ENCODE measurements at places on chromosomes 6 and 20.

- DNase-seq = no peak
Measured at GRCh38 chr20:11843289-11843688, 74.4 kb upstream of the BTBD3 start.

- no peak for DNase-seq
Measured at GRCh38 chr20:57482148-57482547, 42.8 kb downstream of the CTCFL start.

- DNase-seq = no peak
Measured at GRCh38 chr6:50707652-50708300, 5.5 kb upstream of the TFAP2D start.

DNA sequence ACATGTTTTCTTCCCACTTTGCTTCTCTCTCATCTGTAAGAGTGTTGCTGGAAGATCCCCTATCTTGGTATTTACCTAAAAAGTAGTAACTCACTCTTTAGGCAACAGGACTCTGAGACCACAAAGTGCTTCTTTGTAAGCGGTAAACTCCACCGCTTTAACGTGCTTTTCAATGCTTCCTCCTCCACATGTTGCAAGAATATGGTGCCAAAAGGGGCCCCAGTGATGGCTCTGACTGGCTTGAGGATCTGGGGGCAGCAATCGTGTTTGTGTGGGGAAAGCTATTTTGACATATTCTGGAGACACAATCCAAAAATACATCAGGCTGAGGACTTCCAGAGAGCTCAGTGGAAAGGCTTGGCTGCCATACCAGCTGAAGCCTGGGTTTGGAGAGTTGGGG, 12.4 kb upstream of the CPNE5 start:
- DNase-seq = no peak

- DNase-seq = no peak
Measured at GRCh38 chr6:148491638-148492251, 149.1 kb downstream of the SASH1 start.

DNA sequence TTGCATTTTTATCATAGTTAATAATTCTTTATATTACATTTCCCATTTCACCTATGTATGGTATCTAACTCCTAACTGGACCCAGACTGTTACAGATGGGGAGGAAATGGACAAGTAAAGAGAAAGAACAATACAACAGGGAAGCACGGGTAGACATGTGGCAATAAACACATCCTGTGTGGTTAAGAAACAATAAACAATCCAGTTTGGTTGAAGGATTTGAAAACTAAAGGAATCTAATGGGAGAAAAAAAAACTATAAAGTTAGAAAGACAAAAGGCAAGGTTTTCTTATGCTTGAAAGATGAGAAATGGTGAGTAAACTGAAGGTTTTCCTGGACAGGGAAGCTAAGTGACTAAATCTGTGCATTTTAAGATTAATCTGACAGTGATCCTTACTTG, 34.9 kb upstream of the ALDH8A1 start:
- DNase-seq = no peak

DNA sequence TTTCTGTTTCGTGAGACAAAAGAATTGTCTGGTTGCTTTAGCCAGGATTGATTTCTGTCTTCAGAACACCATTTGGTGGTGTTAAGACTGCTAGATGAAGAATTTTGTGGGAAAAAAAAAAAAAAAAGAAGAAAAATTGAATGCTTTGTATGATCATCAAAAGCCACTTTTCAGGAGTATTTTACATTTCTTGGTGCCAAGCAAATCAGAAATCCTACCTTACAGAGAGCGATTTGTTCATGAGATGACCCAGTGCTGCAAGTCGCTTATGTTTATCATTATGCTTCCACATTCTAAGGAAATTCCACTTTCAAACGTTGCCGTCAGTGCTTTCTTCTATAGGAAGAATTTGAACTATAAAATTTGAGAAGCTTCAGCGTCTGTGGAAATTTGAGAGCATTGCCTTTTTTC, 228.7 kb downstream of the BCKDHB start:
- no peak for DNase-seq

DNA sequence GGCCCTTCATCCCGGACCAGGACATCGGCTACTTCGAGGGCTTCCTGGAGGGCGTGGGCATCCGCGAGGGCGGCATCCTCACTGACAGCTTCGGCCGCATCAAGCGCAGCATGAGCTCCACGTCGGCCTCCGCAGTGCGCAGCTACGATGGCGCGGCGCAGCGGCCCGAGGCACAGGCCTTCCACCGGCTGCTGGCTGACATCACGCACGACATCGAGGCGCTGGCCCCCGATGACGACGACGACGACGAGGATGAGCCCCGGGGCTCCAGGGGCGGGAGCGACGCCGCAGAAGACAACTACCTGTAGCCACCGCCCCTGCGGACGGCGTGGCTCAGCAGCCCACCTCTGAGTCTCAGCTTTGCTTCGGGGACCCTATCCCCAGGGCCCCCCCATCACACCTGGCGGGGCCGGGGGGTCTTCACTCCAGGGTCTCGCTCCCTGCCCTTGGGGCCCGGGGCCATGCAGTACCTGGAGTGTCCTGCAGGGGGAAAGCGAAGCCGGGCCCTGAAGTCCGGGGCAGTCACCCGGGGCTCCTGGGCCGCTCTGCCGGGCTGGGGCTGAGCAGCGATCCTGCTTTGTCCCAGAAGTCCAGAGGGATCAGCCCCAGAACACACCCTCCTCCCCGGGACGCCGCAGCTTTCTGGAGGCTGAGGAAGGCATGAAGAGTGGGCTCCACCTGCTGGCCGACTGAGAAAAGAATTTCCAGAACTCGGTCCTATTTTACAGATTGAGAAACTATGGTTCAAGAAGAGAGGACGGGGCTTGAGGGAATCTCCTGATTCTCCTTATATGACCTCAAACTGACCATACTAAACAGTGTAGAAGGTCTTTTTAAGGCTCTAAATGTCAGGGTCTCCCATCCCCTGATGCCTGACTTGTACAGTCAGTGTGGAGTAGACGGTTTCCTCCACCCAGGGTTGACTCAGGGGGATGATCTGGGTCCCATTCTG, 20.8 kb upstream of the HCK start:
- peak; percentile 85 for DNase-seq

GRCh38 chr6:70415247-70415646, 1.9 kb downstream of the FAM135A start:
- DNase-seq = no peak

GRCh38 chr20:41833739-41834138, 215.6 kb upstream of the CHD6 start:
- no peak for DNase-seq

GRCh38 chr20:17326096-17326495, 99.3 kb downstream of the PCSK2 start:
- DNase-seq = no peak

GRCh38 chr6:50270415-50270814, 220.7 kb upstream of the DEFB112 start:
- no peak for DNase-seq

GRCh38 chr6:1063671-1064355, 248.1 kb upstream of the FOXQ1 start:
- DNase-seq = no peak

- no peak for DNase-seq
Measured at GRCh38 chr20:33304046-33304445, 21.0 kb downstream of the BPIFB1 start.

GRCh38 chr6:54718541-54719023, 128.0 kb upstream of the FAM83B start:
- DNase-seq = no peak

GRCh38 chr6:7523922-7524321, 17.5 kb upstream of the DSP start:
- DNase-seq = no peak

DNA sequence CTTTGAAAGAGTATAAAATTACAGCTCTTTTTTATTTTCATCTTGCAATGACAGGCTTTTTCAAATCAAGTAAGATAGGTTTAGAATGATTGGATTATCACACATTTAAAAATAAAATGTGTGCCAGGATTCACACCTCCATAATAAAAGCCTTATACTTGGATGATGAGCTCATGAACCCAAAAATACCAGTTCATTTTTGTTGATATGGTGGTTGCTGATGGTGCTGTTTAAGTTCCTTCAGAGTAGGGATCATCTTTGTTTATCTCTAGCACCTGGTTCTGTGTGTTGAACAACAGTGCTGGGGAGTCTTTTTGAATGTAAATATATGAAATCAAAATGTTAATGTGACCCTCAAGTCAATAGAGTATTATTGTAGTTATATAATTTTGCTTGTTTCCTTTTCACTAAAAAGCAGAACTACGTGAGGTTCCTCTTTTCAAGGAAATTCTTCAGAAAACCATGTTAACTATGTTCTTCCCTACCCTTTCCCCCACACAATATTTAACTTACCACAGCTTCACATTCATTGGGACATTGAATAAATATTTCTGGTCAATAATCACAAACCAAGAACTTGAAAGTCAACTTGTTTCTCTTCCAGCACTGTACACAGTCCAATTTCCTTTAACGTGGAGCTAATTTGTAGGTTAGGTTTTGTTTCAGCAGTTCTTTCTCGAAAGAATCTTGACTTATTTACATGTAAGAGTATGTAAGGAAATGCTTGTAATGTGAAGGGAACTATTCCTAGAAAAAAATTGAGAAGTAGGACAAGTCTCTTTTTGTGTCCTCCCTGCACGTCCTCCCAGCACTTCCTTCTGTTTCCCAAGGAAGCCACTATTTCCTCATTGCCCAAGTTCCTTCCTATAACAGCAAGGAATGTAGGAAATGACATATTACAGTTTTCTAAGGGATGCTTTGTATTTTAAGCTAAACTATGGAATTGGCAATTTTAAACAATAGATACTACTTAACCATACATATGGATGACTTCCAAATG, 945.9 kb upstream of the CITED2 start:
- DNase-seq = no peak

DNA sequence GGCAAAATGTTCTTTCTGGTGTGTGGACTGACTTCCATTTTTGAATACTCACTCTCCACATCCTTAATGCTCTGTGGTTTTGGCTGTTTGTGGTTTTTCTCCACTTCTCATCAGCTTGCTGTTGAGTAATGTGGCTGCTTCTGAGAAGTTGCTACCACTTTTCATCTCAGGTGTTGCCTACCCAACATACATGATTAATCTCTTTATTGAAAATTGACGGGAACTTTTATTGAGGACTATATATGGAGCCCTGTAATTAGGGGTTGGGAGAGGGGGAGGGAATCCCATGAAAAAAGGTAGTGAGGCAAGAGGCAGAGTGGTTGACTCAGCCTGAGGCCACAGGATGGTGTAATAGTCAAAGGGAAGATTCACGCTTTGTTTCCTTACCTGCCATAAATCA, 17.6 kb downstream of the IL22RA2 start:
- DNase-seq = no peak

GRCh38 chr20:1933465-1933870, 38.3 kb downstream of the SIRPA start:
- DNase-seq = peak; percentile 65

DNA sequence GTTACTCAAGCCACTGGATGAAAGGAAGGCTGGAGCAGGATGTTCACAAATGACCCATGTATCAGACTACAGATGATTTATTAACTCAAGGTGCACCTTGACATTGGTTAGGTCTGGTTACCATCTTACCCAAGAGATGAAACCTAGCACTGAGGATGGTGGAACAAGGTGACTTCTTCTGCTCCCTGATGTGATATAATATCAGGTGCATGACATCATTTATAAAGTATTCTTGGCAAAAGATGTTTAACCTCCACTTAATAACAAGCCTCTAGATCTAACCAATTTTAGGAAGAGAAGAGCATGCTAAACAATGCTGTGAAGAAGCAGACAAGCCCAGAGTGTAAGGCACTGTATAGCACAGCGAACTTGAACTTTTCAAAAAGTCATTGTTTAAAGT, 100.9 kb downstream of the FYN start:
- no peak for DNase-seq

DNA sequence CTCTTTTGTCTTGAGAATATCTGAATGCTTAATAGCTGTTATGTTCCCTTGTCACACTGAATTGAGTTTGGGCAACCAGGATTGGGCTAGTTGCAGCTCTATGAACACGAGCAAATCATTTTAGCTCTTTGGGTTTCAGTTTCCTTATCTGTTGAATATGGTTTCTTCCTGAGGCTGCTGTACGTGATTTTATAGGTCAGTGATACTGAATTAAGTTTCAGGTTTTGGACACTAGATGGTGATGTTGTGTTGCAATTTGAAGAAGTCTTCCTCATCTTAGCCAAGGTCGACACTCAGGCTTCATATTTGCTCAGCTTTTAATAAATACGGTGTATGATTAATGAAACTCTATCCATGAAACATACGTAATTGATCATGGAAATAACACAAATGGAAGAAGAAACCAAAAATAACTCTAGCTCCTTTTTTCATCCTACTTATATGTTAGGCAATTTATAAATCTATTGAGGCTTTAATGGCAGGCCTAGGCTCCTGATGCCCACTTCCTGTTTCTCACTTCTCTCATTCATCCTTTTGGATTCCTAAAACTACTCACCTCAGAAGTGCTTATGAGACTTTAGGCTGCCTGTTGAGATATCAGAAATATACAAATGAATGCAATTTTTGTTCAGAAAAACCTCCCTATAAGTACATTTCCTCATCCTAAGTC, 354.1 kb upstream of the MAP3K7 start:
- DNase-seq = no peak

DNA sequence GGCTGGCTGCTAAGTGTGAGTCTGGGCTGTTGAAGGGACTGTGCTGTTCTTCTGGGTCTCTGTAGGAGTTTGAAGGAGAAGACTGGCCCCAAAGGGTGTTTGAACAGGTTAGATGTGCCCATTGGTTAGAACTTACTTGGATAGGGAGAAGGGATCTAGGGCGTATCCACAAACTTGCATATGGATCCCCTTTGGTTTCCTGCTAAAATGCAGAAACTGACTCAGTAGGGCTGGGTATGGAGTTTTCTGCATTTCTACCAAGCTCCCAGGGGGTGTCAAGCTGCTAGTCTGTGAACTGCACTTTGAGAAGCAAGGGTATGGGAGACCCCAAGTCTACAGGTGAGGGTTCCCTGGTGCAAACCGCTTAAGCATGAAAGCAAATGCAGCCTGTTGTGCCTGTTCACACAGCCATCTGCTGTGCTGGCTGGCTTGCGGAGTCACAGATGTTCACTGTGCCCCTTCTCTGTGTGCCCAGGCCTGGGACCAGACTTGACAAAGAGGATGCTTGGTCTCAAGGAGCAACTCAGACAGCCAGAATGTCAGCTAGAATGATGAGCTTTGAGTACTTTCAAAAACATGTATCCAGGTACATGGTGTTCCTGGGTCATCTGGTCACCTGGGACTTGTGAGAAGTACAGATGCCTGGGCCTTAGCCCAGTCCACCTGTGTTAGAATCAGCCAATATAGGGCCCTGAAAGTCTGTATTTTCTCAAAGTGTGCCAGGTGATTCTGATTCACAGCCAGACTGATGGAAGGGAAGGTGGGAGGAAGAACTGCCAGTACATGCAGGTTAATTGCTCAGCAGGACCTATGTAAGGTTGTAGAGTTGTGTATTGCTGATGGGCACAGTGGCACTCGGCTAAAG, 7.4 kb downstream of the PPP1R16B start:
- no peak for DNase-seq

DNA sequence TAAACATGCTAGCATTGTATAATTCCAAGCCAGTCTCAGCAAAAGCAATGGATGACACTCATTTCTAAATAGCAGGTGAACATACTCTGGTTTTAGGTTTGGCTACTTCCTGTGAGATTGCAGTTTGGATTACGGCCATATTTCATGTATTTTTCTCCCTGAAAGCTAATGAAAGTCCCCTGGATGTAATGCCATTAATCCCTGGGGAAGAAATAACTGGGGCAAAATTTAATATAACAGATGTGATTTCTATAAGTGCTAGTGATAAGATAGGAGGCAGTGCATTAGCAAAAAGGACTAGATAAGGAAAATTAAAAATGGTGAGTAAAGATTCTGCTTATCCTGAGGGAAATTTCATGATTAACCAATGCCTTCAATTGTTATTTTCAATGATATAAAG, 238.2 kb downstream of the ADGRB3 start:
- no peak for DNase-seq

GRCh38 chr6:163825033-163825432, 410.5 kb downstream of the QKI start:
- no peak for DNase-seq

GRCh38 chr6:87105823-87106222, 10.9 kb upstream of the CGA start:
- DNase-seq = no peak
